ENCODE measurements at places on chromosomes 1 and 21. TPM values are rescaled to one million over a fixed set of nuclear protein-coding genes. Genes with fewer than 3 reads are reported as not detected.

- DNase-seq = no peak
Measured at GRCh38 chr1:95086949-95087533, 14.3 kb upstream of the ALG14 start.

DNA sequence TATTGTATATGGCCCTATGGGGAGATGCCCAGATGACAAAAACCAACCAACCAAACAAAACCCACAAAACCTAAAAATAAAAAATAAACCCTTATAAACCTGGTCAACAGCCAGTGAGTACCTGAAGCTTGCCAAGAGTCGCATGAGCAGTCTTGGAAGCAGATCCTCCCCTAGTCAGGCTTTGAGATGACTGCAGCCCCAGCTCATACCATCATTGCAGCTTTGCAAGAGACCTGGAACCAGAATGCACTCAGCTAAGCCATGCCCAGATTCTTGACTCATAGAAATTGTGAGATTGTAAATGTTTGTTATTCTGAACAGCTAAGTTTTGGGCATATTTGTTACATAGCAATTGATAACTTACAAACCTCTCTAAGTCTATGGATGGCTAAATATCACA lies 326.8 kb downstream of the HLX start:
- no peak for DNase-seq

- DNase-seq = no peak
Measured at GRCh38 chr1:175410560-175410959, 218.0 kb upstream of the KIAA0040 start.

DNA sequence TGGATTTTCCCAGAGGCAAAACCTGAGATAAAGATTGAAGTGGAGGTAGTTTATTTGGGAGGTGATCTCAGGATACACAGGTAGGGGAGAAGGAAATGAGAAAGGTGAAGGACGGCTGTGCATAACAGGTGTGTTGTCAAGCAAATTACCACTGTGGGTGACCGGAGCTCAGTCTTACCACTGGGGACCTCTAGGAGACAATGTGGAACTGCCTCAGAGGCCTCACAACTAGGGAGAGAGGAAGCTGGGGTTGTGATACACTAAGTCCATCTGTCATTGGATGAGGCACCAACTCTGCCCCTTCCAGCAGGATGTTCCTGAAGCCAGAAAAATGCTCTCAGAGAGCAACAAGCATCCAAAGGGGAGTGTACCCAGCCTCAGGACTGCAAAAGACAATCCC lies 32.6 kb downstream of the GRIK3 start:
- DNase-seq = no peak

DNA sequence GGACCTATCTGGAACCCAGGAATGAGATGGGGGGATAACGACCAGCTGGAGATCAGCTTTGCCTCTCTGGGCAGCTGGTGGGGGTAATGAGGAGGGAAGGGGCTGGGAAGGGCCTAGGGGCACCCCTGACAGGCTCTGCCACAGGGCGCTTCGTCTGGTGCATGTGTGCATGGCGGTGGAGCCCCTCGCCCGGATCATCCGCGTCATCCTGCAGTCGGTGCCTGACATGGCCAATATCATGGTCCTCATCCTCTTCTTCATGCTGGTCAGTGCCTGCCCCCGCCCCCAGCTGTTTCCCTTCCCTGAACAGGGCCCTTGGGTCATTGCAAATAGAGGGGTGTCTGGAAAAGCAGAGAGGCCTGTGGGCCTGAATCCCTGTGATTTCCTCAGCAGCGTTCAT lies 7.4 kb downstream of the CATSPER4 start:
- DNase-seq = no peak

EMC1 gene
- total RNA-seq = 32.6 TPM

SLC2A5 gene
- total RNA-seq = not detected

ESRRG gene
- 2.1 TPM for total RNA-seq

DDR2 gene
- total RNA-seq = 0.69 TPM

Data from neural progenitor cell (in vitro differentiated cells).